Mucosa of gallbladder (tissue), 1 donor: ENCODE measurements at places on chromosomes 7 and 10. TPM values are rescaled to one million over a fixed set of nuclear protein-coding genes. Genes with fewer than 3 reads are reported as not detected.

Gene PNLIP
- 5.4 TPM for total RNA-seq

Gene MSS51
- total RNA-seq, result 2.0 TPM

Gene WIPF3
- 11.2 TPM for total RNA-seq

Gene CTAGE15
- 0.63 TPM for total RNA-seq

Gene GIMAP8
- total RNA-seq, result 11.4 TPM

Gene IRF5
- total RNA-seq, result 18.8 TPM

Gene ELAPOR2
- 10.9 TPM for total RNA-seq

Gene TRIM4
- total RNA-seq, result 33.1 TPM

Gene ASB10
- not detected for total RNA-seq

Gene TMEM229A
- total RNA-seq, result 0.66 TPM

Gene CHN2
- total RNA-seq, result 24.7 TPM

Gene UNC5B
- total RNA-seq, result 115 TPM

Gene ACTL6B
- total RNA-seq, result 0.14 TPM

Gene ZNF487
- total RNA-seq, result 5.9 TPM

Gene PLAU
- total RNA-seq, result 15.5 TPM

Gene LBX1
- not detected for total RNA-seq

Gene BMS1
- total RNA-seq, result 10.4 TPM
